Activated CD4-positive, CD25-positive, alpha-beta regulatory T cell treated with anti-CD3 and anti-CD28 coated beads, Interleukin-2, amount 50 U/mL, for 72 hours (primary cell): ENCODE measurements at places on chromosomes 3 and 15.

GRCh38 chr3:13526626-13526949, 22.3 kb upstream of the FBLN2 start:
- DNase-seq = no peak

DNA sequence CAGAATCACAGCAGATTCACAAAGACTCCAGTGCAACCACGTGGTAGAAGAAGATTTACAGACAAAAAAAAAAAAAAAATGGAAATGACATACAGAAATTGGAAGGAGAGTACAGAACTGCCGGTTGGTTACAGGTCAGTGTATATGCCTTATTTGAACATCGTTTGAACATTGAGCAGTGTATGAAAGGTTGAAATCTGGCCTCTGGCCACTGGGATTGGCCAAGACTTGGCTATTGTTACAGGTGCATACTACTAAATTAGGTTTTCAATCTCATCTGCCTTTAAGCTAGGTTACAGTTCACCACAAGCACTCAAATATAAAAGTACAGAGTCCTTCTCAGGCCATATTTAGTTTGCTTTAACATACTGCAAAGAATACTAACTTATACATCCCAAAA, 59.8 kb downstream of the THBS1 start:
- DNase-seq = no peak

DNA sequence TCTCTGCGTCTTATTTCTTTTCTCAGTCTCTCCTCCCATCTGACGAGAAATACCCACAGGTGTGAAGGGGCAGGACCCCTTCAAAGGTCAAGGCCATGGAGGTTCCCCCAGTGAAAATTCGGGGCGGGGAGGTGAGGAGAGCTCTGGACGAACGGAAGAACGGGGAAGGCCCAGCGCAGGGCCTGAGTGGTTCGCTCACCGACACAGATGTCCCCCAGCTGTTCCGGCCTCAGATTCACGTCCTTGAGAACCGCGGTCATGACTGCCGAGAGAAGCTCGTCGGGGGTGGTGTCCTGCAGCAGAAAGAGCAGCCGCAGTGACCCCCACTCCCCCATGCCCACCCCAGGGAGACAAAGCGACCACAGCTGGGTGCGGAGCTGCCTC, 542 bp downstream of the ACAA1 start:
- no peak for DNase-seq

DNA sequence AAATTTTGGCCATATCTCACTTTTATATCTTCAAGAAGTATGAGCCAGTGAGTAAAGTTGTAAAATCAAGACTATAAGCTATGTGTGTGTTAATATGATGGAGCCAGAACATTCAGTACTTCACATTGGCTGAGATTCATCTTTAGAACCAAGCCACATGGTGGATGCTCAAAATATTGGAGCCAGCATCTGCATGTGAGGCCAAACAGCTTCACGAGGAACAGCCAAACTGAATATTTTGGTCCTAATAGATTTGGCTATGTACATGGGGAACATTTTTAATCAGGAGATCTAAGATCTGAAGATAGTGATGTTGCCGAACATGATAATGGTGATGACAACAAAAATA, 1089.8 kb downstream of the TUSC7 start:
- no peak for DNase-seq

GRCh38 chr3:123605789-123606234, 21.0 kb upstream of the HACD2 start:
- no peak for DNase-seq

DNA sequence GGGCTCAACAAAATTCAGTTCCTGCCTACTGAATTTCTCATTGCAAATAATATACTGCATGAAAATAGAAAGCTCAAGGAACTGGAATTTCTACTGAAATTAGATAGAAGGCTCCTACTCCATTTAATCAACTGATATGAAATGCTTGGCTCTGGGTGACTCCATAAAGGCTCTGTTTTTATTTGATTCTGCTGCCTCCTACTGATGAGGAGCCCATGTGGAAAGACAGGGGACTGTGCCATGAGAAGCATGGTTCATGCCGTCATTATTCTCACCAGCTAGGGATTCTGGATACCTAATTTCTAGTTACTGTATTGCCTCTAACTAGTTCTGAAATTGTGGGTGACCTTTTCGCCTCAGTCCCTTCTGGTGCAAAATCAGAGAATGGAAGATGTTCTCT, 366.2 kb upstream of the DPH6 start:
- DNase-seq = no peak

GRCh38 chr3:178996399-178996798, 75.2 kb downstream of the ZMAT3 start:
- DNase-seq = no peak

GRCh38 chr3:181855825-181856224, 144.1 kb downstream of the SOX2 start:
- DNase-seq = no peak

DNA sequence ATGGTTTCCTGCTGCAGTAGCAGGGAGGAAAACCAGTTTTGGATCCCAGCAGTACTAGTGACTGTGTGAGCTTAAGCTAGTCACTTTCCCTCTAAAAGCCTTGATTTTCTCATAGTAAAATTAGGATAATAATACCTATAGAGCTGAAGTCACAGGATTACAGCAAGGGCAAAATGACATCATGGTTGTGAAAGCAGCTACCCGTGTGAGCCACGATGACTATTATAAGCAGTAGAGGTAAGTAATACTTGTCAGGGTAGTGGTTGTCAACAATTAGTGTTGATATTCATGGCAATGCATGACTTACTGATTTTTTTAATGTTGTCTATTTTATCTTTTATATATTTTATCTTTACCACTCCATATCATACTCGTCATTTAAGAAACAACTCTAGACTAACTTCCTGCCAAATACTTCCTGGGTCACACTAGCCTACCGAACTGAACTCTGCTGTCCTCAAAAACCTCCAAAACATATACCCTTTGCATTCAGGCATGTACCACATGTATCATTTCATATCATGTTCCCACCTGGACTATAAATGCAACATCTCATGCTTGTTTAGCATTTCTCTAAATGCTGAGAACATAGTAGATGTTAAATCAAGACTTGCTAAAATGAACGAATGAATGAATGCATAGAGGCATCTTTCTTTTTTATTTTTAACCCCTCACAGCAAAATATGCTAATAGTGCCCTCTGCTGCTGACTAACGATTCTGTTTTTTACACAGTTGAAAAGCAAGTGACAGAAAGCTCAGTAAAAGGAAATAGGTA, 172.6 kb downstream of the P3H2 start:
- no peak for DNase-seq

DNA sequence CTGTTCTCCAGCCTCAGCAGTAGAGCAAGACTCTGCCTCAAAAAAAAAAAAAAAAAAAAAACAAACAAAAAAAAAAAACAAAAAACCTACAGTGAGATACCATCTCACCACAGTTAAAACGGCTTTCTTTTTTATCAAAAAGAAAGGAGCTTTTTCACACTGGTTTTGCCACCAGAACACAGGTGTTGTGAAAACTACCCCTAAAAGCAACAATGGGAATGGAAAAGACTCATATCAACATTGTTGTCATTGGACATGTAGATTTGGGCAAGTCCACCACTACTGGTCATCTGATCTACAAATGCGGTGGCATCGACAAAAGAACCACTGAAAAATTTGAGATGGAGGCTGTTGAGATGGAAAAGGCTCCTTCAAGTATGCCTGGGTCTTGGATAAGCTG, 24.8 kb upstream of the SLC25A38 start:
- DNase-seq = no peak

DNA sequence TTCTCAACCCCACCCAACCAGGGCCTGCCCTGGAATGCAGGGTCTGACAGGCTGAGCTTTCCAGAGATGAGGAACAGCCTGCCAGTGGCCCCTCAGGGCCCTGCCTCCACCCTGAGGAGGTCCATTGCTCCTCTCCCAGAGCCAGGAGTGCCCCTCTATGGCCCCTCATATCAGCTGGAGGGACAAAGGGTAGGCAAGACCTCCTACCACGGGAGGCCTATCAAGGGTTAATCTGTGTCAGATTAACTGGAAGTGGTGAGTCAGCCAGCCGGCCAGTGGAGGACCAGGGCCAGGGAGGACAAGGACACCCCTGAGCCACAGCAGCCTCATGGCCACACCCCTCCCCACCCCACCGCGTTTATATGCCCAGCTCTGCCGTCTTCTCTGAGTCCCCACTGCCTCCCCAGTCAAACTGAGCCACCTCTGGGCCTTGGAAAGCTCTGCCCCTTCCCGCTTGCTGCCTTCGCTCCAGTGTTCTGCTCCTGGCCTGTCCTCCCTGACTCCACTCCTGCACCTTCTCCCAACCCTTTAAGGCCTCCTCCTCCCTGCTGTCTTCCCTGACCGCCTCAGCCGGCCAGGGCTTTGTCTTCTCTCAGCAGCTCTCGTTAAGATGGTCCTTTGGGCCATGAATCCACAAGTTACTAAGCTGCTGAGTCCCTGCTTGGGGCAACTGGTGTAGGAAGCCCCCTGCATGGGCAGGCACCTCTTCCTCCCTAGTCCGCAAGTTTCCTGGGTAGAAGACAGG, 6.5 kb downstream of the CCDC33 start:
- DNase-seq = no peak

DNA sequence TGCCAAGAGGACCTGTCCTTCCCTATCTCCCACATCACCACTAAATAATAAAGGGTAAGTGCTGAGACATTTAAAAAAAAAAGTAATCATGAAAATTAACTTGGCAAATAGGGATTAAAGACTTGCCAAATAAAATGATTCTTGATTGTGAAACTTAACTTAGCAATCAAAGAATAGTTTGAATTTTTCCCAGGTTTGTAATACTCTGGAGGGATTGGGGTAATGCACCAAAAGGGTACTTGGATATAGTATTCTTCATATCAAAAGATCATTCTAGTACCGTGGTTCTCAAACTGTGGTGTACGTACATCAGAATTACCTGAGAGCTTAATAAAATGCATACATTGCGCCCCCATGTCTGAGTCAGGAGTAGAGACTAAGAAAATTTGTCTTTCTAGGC, 28.5 kb downstream of the CALML4 start:
- DNase-seq = no peak

GRCh38 chr3:127992127-127992526, 60.1 kb upstream of the SEC61A1 start:
- no peak for DNase-seq

- DNase-seq = no peak
Measured at GRCh38 chr3:136658946-136659682, 93.1 kb downstream of the STAG1 start.
